Left lung (tissue), 14 donors: ENCODE measurements at places on chromosomes 13 and 19. TPM values are rescaled to one million over a fixed set of nuclear protein-coding genes. Genes with fewer than 3 reads are reported as not detected.

TMEM145 gene
- total RNA-seq, result 0.21 TPM

KLK8 gene
- total RNA-seq, result not detected

HOMER3 gene
- total RNA-seq, result 32.1 TPM

ADAT3 gene
- 7.2 TPM for total RNA-seq

ZNF677 gene
- total RNA-seq, result 13.8 TPM

F10 gene
- total RNA-seq, result 7.8 TPM

CYP2A7 gene
- not detected for total RNA-seq

LMTK3 gene
- total RNA-seq, result 9.5 TPM

GPC5 gene
- total RNA-seq, result 9.2 TPM

CDADC1 gene
- 11.6 TPM for total RNA-seq

KLK1 gene
- 0.76 TPM for total RNA-seq

TLE2 gene
- 70.5 TPM for total RNA-seq

PRODH2 gene
- total RNA-seq, result not detected

LAIR1 gene
- total RNA-seq, result 66.9 TPM

SULT2B1 gene
- total RNA-seq, result 2.8 TPM

PLEKHF1 gene
- total RNA-seq, result 6.1 TPM

HIPK4 gene
- total RNA-seq, result 0.24 TPM

ZNF829 gene
- 2.9 TPM for total RNA-seq

MRPS31 gene
- 18.4 TPM for total RNA-seq

CD177 gene
- 13.8 TPM for total RNA-seq

CRLF1 gene
- total RNA-seq, result 22.5 TPM

ZNF497 gene
- 1.2 TPM for total RNA-seq

ASF1B gene
- 11.4 TPM for total RNA-seq

ZNF471 gene
- 2.8 TPM for total RNA-seq

AP1M2 gene
- total RNA-seq, result 65.2 TPM

FAM216B gene
- 0.41 TPM for total RNA-seq

SEMA6B gene
- total RNA-seq, result 24.7 TPM

OR7C1 gene
- not detected for total RNA-seq

SRRM5 gene
- total RNA-seq, result 0.32 TPM

APC2 gene
- total RNA-seq, result 0.10 TPM
